ENCODE measurements at places on chromosomes 16 and 17.

DNA sequence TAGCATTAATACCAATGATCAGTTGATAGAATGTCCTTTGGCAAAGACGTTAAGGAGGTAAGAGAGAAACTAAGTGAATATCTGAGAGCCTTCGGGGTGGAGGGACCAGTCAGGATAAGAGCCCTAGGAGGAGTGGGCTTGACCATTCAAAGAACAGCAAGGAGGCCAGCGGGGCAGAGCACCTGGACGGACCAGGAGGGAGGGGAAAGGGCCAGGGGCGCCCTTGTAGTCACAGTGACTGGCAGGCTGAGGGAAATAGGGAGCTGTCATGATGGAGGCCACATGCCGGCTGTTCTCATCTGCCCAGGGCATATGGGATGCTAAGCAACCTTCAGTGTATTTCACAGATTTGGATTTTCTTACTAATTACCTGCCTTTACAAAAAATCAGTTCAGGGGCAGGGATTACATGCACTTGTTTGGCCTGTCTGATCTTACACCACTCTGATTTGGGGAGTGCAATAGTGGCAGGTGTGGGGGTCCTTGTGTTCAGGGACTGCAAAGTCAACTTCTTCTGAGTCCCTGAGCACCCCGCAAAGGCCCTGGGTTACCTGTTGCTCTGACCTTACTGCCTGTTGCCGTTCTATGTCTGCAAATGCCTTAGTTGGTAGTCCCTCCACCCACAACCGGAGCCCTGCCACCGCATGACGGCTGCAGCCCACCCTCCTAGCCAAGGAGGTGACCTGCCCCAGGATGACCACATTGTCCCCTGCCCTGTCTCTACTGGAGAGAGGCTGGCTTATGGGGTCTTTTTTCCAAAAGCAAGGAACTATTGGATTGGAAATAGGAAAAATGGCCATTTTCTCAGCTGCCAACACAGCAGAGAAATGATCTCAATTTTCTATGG, 10.0 kb downstream of the TMEM132E start:
- no peak for DNase-seq

- no peak for DNase-seq
Measured at GRCh38 chr17:81858967-81859905, 1.1 kb downstream of the P4HB start.

- no peak for DNase-seq
Measured at GRCh38 chr16:69469807-69470561, 45.6 kb downstream of the CYB5B start.

DNA sequence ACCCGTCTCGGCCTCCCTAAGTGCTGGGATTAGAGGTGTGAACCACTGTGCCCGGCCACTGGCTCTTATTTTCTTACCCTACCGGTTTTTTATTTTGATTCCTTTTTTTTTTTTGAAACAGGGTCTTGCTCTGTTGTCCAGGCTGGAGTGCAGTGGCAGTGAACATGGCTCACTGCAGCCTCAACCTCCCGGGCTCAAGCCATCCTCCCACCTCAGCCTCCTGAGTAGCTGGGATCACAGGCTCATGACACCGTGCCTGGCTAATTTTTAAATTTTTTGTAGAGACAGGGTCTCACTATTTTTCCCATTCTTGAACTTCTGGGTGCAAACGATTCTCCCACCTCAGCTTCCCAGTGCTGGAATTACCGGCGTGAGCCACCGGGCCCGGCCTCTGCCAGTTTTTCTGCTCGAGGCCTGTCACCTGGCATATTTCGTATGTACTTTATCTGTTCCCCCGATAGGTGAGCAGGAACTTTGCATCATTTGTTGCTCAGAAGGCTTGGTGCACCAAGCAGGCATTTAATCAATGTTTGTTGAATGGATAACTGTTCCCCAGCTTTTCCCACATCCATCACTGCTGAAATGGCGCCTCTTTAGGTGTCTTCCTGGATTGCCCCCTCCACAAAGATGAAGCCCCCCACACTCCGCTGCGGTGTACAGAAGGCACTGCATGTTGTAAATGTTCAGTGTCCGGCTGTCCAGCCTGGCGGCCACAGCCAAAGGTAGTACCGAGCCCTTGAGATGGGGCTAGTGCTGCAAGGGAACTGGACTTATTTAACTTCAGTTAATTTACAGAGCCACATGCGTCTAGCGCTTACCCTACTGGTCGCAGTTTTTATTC, 858 bp upstream of the TELO2 start:
- DNase-seq, result no peak

- DNase-seq, result no peak
Measured at GRCh38 chr17:80671825-80672110, 127.1 kb downstream of the RPTOR start.

GRCh38 chr16:84266451-84266850, 26.6 kb upstream of the KCNG4 start:
- no peak for DNase-seq

- DNase-seq, result no peak
Measured at GRCh38 chr16:84864326-84864955, 44.7 kb downstream of the CRISPLD2 start.

DNA sequence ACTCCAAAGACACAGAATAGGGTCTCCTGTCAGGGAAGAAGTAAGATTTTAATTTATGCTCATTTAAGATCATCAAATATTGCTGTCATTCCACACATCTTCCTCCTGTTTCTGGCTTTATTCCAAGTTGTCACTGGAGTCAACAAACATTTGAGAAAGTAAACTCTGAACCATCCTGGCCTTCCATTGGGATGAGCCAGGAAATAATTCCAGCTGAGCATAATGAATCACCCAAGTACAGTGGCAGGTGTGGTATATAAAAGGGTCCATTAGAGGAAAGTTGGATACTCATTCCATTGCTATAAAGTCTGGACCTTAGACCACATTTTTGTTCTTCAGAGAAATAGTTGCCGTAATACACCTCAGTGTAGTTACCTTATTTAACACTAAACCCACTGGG, 246.1 kb downstream of the SLC39A11 start:
- no peak for DNase-seq

GRCh38 chr16:69105501-69106361, at the start of gene HAS3:
Gene HAS3 (plus strand): TSS chr16:69105653. CDS start chr16:69109396, 3,743 bp downstream.
- DNase-seq, result no peak

All from cerebellar nuclear complex (tissue), 1 donor.